Effector CD8-positive, alpha-beta T cell (primary cell): ENCODE measurements at places on chromosomes 2 and 18.

GRCh38 chr18:21741312-21741561 lies 645 bp downstream of the MIB1 start:
- peak; percentile 32 for DNase-seq

DNA sequence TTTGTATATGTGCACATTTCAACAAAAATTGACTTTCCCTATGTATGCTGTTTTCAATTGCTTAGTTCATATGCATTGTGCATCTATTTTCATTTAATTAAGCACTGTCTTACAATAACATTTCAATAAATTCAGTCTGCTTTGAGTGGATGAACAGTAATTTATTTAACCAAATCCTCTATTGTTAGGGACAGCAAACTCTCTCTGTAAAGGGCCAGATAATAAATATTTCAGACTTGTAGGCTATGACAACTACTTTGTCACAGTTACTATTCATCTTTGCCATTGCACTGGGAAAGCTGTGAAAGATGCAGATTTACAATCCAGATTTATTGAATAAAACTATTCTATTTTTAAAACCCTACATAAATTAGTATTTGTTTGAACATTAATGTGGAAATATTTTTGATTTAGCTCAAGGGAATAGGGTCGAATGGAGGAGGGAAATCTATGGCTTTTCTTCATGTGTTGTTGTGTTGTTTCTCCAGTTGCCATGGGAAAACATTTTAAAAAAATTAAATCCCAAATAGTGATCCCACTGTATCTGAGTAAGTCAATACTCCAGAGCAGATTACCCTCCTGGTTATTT lies 14.2 kb upstream of the RAB27B start:
- no peak for DNase-seq

DNA sequence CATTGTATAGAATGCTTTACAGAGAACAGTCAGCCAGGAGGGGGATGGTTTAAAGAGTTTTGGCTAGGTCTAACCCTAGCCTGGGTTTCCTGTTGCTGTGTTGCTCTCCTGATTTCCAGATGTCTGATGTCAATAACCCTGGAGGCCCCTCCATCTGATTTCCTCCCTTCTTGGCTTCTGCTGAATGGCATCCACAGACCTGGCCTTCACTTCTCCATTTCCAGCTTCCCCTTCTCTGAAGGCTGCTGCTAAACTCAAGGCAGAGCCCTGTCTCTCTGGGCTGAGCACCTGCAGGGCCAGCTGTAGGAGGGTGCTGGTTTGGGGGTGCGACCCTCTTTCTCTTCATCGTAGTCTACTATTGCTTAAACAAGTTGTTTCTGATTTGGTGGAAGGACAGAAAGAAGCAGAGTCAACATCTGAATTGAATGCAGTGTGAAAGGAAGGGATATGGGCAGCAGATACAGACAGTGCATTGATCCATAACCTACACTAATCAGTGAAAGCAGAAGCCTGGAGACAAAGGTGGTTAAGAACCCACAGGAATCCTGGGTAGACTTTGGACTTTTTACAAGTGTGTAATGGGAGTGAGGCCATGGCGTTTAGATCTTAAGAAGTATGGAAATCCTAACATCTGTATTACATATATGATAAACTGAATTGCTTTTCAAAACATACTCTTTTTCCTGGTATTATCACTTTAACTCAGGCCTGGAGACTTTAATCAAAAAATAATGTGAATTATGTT lies 153.6 kb downstream of the HRH4 start:
- DNase-seq = no peak

GRCh38 chr18:21843341-21843740 lies 102.7 kb downstream of the MIB1 start:
- no peak for DNase-seq

GRCh38 chr2:48045613-48046012 lies 139.3 kb upstream of the FBXO11 start:
- DNase-seq = no peak

DNA sequence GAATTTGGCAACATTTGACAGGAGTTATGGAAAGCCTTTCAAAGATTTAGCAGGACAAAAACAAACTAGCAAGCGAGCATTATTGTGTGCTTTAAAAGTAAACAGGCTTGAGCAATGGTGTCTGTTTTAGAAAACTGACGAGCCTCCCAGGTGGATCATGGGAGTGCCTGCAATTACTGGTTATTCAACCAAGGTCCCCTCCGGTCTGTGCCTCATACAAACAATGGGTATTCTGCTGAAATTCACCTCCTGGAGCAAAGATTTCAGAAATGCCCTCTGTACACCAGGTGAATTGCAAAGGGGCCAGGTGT lies 22.4 kb downstream of the RTP5 start:
- no peak for DNase-seq

GRCh38 chr2:72278046-72278445 lies 130.4 kb upstream of the CYP26B1 start:
- no peak for DNase-seq

DNA sequence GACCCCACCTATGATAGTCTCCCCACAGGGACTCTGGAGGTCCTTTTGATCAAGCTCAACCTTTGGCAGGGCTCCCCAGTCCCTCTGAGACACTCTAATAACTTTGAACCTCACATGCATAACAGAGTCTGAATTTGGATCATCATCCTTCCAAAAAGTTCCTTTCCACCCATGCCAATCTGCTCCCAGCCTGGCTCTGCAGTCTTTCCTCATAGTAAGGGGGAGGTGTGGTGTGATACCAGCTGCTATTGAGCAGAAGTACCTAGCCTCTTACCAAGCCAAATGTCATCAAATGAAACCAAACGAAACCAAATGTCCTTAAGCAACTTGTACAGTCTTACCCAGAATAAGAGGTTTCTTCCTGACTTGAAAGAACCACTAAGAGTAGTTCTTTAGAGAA lies 36.5 kb downstream of the DTNA start:
- no peak for DNase-seq

- no peak for DNase-seq
These were observed 726 bp upstream of the CCDC88A start for GRCh38 chr2:55420439-55420725.

DNA sequence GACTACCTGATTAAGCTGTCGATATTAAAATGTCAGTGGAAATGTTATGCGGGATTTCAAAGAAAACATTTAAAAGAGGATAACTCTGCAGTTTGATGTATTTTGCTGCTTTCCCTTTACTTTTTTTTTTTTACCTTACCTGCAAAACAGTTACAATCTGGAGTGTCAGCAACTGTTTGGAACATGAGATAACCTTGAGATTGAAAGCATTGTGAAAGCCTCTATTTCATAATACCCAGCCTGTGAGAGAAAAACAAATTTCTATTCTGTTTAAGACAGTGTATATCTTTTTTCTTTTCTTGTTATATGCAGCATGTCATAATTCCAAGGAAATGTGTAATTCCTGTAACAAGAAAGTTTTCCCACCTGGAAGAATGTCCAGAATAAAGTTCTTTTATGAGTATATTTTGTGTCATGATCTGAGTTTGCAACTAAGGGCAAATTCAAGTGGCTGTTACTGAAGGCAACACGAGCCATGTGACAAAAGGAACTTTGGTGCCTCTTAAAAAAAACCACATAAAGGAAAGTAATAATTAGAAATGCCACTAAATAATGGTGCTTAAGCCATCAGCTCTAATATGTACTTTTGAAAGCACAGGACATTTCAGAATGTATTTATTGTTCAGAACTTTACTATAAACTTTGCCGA lies 297.0 kb upstream of the DSEL start:
- DNase-seq = no peak

GRCh38 chr18:63363951-63364350 lies 3.1 kb downstream of the KDSR start:
- no peak for DNase-seq

DNA sequence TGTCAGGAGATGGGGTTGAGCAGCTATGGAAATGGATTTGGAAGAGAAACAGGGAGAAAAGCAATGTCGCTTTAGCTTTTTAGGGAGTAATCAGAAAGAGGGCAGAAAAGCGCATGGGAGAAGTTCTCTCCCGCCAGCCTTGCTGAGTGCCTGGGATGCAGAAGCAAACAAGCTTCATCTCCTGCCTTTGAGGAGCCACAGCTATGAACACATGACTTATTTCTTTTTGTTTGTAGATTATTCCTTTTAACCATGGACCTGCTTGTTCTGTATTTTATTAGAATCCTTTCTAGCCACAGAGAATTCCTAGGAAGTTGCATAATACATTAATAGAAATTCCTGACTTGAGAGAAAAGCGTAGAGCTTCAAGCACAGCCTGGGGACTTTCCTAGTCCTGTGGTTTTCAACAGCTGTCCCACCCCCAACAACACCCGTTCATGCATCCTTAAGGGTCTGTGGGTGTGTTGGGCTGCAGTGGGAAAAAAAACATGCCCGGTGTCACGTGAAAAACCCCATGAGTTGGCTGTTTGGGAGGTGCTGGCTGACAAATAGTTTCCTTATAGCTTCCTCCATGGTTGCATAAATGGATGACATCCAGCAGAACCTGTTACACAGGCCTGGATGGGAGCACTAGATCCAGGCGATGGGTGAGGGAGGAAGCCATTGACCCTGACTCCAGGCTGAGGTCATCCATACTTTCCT lies 14.9 kb downstream of the SLC9A4 start:
- no peak for DNase-seq

GRCh38 chr18:5746844-5747243 lies 148.5 kb downstream of the TMEM200C start:
- no peak for DNase-seq

DNA sequence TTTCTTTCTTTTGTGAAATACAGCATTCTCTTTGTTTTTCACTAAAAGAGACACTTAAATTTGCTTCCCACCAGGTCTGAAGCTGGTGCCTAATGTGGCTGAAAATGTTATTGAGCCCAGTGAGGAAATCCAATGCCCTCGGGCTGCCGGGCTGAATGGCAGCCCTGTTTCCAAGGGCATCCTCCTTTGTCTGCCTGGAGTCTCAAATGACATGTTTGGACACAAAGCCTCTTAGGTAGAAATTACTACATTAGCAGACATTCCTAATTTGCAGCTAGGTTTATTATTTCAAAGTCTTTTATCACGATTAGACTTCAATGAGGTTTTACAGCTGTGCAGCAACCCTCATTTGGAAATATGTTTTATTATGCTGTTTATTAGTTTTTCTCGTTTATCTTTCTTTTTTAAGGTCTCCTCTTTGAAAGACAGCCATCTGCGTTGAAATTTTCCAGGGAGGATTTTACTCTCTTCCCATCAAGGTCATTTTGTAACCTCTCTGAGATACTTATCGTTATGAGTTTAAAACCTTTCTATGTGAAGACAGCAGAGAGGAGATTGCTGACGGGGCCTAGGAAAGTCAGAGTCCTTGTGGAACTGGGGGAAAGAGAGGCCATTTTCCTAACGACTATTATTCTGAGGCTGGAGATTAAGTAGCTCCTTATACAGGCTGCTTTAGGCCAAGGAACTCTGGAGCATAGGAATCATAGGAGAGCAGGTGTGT lies 59.0 kb upstream of the ZNF532 start:
- no peak for DNase-seq

DNA sequence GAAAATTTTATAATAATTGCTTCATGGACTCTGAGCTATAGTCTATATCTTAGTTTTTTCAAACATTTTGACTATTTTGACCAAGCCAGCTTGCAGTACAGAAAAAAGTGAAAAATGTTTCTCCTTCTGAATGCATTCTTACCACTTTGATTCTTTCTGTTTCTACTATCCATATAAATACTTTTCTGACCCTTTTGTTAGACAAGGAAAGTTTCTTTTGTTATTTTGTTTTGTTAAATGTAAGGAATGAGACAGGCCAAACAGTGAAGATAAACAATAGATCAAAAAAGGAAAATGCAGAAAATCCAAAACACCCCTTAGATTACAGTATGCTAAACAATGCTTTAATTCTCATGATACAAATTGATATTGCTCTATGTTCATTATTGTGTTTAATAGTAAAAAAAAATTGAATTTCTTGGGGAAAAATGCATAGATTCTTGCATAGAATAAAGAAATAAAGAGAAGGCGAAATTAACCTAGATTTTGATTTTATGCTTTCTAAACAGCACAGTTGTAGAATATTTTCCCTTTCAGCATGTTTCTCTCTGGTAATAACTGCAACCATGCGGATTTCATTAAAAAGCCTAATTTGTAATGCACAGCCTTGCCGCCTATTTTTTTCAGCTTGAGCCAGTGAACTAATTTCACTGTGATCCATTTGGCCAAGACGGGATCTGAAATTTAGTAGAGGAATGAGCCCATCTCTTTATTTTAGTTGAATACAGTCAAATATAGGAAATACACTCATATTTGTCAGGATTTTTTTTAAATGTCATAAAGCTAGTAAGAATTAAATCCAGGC lies 976 bp downstream of the TNFAIP6 start:
- no peak for DNase-seq

GRCh38 chr2:44934038-44934982 lies 7.2 kb upstream of the SIX3 start:
- no peak for DNase-seq

- no peak for DNase-seq
These were observed 83.6 kb upstream of the NPAS2 start for GRCh38 chr2:100736121-100736915.

DNA sequence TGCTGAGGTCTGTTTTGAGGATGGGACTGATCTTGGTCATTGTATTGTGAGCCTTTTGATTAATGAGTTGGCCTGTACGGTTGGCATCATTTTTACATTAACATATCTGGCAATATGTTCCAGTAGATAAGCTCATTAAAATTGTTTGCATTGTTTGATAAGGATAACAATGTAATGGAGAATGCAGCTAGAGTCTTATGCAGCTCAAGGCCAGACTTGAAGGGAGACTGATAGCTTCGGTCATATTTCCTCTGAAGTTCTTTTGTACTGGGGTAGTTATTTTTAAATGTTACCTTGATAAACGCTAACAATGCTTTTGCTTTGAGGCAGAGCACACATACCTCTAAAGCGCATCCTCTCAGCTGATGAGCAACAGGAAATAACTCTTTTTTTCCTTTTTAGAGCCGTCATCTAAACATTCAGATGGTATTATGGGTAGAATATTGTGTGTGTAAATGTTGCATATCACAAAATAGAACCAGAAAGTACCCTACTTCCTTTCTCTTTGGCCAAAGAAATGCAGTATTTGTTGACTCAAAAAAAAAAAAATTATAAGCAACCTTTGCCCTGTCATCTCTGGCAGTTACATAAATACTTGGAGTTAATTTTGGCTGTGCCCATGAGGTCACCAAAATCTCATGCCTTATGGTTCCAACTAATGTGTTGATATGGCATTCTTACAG lies 1.3 kb downstream of the MAPRE2 start:
- no peak for DNase-seq

- no peak for DNase-seq
These were observed 77.0 kb downstream of the PDCL3 start for GRCh38 chr2:100639588-100640390.

- DNase-seq = no peak
These were observed 1229.4 kb upstream of the FAM98A start for GRCh38 chr2:34828481-34828880.

GRCh38 chr2:109401370-109401769 lies 212.4 kb downstream of the SEPTIN10 start:
- DNase-seq = no peak

GRCh38 chr2:173002751-173003541 lies 72.7 kb upstream of the MAP3K20 start:
- no peak for DNase-seq
